ENCODE measurements at places on chromosomes 1 and 21.

DNA sequence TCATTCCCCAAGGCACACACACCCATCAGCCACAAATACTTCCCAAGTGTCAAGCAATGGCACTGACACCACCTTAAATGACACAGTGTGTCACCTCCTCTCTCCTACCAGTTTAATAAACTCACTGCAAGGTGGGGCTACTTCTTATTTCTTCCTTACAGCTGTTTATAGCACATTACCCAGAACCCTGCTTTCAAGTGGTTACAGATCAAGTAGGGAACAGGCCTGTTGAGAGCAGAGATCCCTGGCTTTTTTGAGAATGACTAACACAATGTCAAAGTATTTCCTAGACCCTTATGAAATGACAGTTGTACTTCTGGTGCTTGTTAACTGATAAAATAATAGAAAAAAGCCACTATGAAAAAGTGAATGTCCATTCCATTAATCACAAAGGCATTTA is 19.8 kb downstream of the ZBTB17 start:
- DNase-seq: no peak

GRCh38 chr1:100879422-100879821 is 15.2 kb downstream of the EXTL2 start:
- DNase-seq: no peak

GRCh38 chr1:184881941-184882913 is 92.1 kb downstream of the NIBAN1 start:
- no peak for DNase-seq

DNA sequence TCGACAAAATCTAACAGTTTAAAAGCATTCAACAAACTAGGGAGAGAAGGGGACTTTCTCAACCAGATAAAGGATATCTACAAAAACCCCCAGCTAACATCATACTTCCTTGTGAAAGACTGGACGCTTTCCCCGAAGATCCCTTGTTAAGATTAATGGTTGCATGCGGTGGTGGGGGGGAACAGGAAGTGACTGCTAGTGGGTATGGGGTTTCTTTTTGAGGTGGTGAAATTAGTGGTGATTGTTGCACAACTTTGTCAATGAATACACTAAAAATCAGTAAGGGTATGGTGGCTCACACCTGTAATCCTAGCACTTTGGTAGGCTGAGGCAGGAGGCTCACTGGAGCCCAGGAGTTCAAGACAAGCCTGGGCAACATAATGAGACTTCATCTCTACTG is 26.9 kb upstream of the EYA3 start:
- no peak for DNase-seq

DNA sequence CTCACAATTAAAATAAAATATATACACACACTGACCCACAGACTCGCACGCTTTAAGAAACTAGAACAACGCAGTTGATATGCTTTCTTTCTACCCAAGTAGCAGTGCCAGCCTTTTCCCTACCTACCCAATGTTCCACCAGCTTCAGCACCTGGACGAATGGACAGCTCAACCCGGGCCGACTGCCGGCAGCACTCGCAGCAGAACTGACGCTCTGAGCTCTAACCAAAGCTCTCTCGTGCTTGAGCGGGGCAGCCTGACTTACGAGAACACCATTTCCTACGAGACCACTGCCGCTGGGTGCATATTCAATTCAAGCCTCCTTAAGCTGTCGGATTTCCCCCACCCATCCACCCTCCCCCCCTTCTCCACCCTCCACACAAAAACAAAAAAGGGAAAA is 127.4 kb upstream of the DPYD start:
- no peak for DNase-seq

DNA sequence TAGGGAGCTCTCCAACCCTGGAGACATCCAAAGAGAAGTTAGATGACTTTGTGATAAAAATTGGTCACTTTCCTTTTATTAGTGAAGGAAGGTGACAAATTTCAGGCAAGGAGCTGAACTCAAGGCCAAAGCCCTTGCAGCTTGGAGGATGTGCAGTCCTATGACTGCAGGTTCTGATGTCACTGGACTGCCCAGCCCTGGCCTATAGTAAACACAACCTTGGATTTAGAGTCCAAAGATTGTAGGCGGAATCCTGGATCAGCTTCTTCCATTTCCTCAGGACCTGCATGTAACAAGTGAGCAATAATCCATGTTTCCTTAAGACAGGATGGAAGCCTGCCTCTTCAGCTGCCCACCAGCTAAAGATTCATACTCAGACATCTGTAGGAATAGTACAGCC is 169.3 kb upstream of the ZC3H12A start:
- no peak for DNase-seq

GRCh38 chr1:119565131-119565772 is 58.2 kb downstream of the HSD3B1 start:
- DNase-seq: no peak

GRCh38 chr1:26280333-26281042 is 602 bp downstream of the SH3BGRL3 start:
- no peak for DNase-seq

- no peak for DNase-seq
Measured at GRCh38 chr1:167900907-167901306, 13.0 kb downstream of the ADCY10 start.

- no peak for DNase-seq
Measured at GRCh38 chr1:18007391-18008041, 100.1 kb upstream of the IGSF21 start.

- no peak for DNase-seq
Measured at GRCh38 chr1:185404291-185404690, 87.2 kb upstream of the IVNS1ABP start.

GRCh38 chr1:53025034-53025768 is 36.8 kb upstream of the PODN start:
- no peak for DNase-seq

DNA sequence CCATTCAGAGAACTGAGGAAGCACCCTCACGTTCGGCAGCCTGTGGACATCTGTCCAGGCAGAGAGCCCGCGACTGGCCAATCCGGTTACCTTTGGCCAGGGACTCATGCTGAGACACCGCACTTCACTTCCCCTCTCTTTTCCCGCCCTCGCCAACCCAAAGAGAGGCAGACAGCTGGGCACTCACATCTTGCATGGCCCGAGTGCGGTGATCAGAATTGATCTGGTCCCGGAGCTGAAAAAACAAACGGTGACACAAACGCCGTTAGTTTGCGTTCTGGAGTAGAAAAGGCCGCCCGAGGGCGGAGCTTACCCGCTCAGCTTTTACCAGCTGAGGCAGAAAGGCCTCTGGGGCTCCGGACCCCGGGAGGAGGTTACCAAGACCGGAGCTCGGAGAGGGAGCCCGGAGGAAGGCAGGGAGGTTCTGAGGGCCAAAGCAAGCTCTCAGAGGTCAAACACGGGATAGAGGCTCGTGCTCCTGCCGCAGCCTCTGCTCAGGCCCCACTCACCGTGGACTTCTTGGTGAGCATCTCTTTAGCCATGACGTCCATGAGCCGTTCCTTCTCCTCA is 376 bp downstream of the SF3A3 start:
- DNase-seq: no peak

DNA sequence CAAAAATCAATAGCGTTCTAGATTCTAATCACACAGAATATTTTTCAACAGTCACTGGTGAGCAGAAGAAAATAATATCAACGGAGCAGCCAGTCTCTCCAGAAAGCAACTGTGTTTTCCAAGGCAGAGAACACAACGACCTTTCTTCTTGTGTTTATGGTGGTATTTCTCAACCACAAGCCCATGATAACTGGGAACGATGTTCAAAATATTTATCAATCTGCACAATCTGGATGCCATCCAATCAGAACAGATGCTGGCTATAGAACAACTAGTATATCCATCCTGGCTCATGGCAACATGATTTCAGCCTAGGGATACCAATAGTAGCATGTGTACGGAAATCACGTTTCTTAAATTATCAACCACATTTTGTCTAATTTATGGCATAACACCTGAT is 162.7 kb upstream of the RUNX1 start:
- no peak for DNase-seq

DNA sequence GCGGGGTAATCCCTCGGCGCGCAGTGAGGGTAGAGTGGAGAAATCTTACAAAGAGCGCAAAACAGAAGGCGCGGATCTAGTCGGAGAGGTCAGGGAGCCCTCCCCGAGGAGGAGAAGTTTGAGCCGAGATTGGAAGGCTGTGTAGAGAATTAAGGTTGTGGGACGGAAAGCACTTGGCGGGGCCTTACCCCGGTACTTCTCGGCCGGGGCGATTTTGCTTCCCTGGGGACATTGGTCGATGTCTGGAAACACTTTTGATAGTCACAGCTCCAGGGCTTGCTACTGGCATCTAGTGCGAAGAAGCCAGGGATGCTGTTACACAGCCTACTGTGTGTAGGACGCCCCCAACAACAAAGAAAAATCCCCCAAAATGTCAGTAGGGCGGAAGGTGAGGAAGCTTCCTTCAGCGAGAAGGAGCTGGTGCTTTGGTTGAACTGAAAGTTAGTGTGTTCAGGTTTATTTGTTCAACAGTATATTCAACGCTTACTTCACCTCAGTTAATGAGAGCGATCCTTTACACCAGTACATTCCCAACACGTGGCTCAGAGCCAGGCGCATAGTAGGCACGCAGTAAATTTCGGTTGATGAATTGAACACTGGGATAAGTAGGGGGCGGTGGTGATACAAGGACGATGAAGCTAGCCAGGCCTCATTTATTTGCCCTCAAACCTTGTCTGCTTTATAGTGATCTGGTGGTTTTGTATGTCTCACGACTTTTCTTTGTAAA is 807 bp downstream of the CEP85 start:
- DNase-seq: no peak

- no peak for DNase-seq
Measured at GRCh38 chr1:43980255-43981134, 1.5 kb downstream of the B4GALT2 start.

DNA sequence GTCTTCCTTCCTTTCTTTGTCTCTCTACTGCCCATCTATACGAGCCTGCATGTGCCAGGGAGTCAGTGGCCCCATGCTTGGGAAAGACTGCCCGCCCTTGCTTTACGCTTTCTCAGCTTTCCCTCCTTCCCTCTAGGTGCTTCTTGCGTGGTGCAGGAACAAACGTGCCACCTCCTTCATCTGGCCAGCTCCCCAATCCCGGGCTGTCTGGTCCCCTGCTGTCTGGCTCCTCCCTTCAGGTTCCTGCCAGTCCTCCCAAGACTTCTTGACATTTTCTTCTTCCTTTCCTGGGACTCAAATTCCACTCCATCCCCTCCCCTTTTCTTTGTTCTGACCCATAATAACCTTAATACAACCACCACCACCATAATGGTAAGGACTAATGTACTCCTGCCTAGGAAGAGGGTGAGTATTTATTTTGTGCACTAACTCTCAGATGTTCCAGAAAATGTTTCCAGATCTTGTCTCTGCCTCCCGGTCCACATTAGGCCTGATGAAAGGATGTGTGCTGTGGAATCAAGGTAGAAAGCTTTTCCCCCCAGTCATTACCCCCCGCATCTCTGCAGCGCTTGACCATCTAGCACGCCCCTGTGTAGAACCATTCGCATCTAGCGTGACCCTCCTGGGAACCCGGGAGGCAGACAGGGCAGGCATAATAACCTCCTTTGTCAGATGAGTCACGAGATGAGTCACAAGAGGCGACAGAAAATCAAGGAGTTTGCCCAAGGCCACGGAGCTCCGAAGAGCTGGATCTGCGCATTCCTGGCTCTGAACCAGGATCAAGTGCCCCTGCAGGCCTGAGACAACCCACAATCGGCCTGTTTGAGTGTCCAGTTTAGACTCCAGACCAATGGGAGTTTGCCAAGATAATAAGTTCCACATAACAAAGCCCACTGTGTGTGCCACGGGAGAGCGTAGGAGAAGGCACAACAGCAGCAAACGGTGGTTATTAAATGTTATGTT is 60.1 kb upstream of the NEK2 start:
- DNase-seq: no peak

GRCh38 chr1:162165528-162165927 is 96.0 kb downstream of the NOS1AP start:
- no peak for DNase-seq

GRCh38 chr1:156895927-156896326 is 2.4 kb downstream of the PEAR1 start:
- no peak for DNase-seq

GRCh38 chr21:17428484-17428869 is 84.4 kb upstream of the CXADR start:
- no peak for DNase-seq

DNA sequence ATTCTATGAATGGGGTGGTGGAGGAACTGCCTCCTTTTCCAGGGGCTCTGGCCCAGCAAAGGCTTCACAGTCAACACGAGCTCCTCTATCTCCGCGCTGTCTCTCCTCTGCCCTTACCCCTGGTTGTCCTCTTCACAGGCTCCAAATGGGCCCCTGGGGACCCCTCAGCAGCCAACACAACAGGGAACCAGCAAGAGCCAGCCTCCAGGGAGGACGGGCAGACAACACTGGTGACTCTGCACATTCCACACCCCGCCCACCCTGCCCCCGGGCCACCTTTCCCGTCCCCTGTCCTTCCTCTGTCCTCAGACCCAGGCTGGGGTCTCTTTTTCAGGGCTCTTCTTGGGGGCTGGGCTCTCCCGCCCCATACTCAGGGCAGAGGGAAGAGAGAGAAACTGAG is 17.5 kb upstream of the ETV3 start:
- DNase-seq: no peak

DNA sequence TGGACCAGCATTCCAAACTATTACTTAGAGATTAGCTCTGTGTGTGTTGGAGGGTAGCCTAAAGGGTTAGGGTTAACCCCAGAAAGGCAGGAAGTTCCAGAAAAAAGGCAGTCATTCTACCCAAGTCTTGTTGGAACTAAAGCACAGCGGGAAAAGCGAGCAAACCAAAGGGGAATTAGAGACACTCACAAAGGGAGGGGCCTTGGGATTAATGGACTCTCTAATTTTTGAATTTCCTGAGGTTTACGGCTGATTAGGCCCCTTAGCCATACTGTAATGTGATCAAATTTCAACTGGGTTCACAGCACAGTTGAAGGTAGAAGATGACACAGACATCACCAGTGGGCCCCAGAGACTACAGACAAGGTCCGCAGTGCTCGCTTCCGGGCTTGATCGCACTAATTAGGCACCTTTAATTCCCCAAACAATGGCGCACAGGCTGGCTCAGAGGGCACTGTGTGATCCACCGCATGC is 28.3 kb downstream of the CAPZB start:
- no peak for DNase-seq

GRCh38 chr1:98398092-98398491 is 263.4 kb upstream of the SNX7 start:
- DNase-seq: no peak

- no peak for DNase-seq
Measured at GRCh38 chr21:31554511-31555022, 104.9 kb upstream of the SOD1 start.

DNA sequence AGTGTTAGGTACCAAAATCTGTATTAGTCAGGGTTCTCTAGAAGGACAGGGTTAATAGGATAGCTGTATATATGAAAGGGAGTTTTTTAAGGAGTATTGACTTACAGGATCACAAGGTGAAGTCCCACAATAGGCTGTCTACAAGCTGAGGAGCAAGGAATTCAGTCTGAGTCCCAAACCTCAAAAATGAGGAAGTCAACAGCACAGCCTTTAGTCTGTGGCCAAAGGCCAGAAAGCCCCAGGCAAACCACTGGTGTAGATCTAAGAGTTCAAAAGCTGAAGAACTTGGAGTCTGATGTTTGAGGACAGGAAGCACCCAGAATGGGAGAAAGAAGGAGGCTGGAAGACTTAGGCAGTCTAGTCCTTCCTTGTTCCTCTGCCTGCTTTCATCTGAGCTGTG is 487.5 kb upstream of the CHRM3 start:
- DNase-seq: no peak

Data from suprapubic skin (tissue), 4 donors.